ENCODE measurements at places on chromosomes 1 and 21.
A peak's percentile ranks its signal among the peaks of the same experiment; 100 is the strongest.

- no peak for DNase-seq
These were observed 55.5 kb downstream of the PLA2G4A start for GRCh38 chr1:186884251-186884650.

DNA sequence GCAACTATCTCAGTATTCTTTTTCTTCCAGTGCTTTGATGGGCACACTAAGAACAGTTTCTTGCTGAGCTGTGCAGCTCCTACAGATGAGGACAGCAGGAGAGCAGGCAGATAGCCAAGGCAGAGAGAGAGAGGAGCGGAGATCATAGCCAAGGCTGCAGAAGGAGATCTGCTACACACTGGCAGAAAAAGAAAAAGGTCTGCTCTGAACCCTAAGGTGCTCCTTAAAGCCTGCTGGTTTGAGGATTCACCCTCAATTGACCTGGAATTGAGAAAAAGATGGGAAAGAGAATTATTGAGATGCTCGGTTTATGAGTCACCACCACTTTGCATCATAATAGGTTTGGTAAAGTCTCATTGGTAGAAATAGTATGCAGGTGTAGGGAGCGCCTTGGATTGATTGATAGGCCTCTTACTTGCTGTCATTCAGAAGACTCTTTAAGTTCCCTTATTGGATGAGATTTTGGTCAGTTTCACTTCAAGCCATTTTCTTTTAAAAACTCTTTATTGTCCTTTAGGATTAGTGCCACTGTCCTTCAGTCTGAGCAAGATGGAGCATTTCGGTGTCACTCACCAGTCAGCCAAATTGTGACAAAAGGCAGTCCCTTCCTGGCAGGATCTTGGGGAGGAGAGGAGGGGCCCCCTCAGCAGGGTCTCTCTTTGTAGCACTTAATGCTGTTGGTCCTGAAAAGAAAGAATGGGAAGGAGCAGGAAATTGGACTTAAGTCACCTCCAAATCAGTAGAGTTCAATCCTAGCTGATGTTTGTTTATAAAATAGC, 685.0 kb downstream of the ADGRL2 start:
- peak; percentile 14 for DNase-seq

- DNase-seq: peak; percentile 3
These were observed 2.4 kb upstream of the KISS1 start for GRCh38 chr1:204198348-204199340.

DNA sequence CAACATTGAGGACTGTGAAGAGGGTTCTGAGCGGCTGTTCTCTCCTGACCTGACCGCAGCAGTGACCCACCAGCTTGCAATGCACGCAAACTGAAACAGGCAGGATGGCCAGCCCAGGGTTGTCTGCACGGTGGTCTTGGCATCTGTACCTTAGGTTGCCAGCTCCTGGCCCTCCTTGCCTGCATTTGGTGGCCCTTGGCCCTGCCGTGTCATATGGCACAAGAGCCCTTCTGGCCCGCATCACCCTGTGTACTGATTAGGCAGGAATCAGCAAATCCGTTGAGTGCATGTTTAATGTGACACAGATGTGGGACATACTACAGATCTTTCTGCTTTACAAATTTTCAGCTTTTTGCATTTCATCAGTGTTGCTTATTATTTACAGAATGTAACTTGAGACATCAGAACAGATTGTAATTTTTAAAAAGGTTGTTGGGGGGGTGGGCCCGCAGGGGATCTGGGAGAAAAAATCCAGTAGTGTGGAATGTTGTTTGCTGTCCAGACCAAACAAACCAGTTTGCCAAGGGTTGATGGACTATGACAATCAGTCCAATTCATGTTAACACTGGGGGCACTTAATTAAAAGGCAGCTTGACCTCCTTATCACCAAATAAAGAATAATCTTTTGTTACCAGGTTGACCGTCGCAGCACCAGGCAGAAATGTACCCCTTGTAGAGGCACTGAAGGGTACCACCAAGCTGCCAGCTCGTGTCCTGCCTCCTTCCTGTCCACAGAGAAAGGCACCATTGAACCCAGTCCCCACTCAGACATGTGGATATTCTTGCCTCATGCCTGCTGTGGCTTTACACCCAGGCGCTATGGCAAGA, 132.6 kb downstream of the DHRS3 start:
- DNase-seq: no peak

DNA sequence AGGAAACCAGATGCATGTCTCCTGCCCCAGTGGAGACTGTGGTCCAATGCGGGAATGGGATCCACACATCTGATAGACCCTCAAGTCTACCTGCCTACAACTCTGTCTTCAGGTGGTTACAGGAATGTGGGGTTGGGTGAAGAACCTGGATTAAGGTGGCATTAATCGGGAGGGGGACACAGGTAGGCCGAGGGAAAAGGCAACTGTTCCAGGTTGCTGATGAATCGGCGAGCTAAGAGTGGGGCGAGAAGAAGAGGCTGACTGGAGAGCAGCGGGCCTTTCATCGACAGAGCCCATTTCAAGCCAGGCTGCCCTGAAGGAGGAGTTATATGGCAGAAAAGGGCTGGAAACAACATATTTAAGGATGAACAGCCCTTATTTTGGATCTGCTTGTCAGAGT, 836 bp downstream of the CD2 start:
- DNase-seq: no peak

GRCh38 chr1:5847013-5847659, 145.1 kb downstream of the NPHP4 start:
- DNase-seq: no peak

DNA sequence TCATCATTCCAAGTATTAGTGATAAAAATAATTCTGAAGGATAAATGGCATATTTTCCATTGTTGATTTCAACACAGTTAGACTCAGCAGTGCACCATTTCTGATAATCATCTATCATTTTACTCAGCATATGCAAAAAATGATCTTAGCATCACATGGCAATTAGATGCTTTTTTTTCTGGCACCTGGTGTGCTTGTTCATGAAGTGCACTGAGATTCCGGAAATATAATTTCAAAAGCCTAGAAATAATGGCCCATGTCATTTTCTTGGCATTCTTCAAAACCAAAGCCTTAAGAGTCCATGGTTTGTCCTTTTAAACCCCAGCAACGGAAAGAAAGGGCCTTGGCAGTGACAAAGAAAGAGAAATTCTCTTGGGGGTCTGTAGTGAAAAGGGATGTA, 278.8 kb downstream of the KIF26B start:
- DNase-seq: no peak

DNA sequence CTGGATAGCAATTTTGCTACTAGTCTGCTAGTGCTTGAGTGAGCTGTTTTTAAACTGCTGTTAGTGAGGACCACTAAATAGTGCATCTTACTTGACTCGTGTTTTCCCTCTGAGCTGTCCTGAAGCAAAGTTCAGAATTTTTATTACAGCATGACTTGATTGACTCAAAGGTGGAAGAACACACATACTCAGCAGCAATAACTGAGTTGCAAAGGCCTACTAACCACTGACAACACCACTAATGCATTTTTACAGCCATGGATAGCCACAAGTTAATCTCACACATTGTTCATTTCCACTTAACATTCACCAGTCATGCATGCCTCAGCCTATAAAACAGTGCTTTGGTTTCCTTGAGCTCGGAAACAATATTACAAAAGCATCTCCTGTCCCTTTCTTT, 148.7 kb downstream of the RUNX1 start:
- DNase-seq: no peak

GRCh38 chr21:41779659-41780058, 12.8 kb upstream of the RIPK4 start:
- DNase-seq: no peak

GRCh38 chr1:242411901-242412300, 112.6 kb downstream of the PLD5 start:
- no peak for DNase-seq

GRCh38 chr21:35338881-35339632, 290.0 kb upstream of the RUNX1 start:
- DNase-seq: no peak

- no peak for DNase-seq
These were observed 31.3 kb upstream of the RUNX3 start for GRCh38 chr1:24961334-24961733.

DNA sequence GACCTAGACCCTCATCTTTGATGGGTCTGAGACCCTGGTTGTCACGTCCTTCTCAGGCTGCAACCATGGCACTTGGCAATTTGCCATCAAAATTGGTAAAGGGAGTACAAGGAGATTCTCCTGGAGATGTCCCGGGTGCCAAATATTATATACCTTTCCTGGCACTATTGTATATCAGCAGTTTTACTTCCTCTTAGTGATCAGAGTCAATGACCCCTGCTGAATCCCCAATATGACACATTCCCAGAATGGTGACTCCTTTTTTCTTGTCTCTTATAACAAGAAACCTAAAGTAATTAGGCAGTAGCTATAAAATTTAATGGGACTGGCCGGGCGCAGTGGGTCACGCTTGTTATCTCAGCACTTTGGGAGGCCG, 39.6 kb upstream of the CDC42BPA start:
- DNase-seq: no peak

DNA sequence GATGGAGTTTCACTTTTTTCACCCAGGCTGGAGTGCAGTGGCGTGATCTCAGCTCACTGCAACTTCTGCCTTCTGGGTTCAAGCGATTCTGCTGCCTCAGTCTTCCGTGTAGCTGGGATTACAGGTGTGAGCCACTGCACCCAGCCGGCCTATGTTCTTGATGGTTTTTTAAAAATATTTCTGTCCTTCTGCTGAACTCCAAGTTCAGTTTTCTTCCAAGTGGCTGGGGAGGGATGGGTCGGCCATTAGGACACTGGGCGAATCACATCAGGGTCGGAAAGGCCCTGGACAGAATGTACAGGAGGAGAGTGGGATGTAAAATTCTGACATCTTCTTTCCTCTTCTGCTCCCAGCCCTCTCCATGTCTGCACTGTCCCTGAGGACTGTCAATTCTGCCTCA, 289.6 kb downstream of the PTPRU start:
- no peak for DNase-seq

GRCh38 chr1:62358665-62359373, 39.6 kb upstream of the KANK4 start:
- no peak for DNase-seq

GRCh38 chr1:203625628-203626019, 1.0 kb upstream of the ATP2B4 start:
- DNase-seq: peak; percentile 55

DNA sequence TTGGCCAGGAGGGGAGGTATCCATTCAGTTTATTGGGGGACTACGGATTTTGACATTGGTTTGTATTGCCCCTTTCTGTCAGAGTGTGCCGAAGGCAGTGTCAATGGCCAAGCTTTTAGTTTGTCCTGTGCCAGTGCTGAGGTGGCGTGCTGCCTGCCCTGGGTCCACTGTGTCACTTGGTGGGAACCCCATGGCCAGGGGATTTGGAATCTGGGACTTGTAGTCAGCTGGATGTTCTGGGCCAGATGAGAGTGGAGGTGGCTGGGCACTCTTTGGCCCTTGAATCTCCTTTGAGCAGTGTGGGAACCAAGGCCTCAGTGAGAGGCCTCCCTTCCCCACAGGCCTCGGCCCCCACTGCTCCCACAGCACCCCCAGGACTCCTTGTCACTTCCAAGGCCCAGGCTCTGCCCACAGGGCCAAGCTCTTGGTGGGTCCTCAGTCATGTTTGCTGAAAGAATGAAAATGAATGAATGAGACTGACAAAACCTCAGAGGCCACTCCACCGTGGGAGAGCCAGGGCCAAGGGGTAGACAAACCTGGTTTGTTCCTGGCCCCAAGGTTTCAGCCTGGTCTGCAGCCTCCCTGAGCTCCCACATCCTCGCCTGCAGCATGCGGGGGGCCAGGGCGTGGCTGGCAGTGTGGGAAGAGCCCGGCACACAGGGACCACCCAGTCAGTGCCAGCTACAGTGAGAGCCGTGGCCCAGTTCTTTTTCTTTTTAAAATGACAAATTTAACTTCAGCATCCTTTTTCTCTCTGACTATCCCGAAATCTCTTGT, 412.2 kb downstream of the MATN1 start:
- DNase-seq: no peak

DNA sequence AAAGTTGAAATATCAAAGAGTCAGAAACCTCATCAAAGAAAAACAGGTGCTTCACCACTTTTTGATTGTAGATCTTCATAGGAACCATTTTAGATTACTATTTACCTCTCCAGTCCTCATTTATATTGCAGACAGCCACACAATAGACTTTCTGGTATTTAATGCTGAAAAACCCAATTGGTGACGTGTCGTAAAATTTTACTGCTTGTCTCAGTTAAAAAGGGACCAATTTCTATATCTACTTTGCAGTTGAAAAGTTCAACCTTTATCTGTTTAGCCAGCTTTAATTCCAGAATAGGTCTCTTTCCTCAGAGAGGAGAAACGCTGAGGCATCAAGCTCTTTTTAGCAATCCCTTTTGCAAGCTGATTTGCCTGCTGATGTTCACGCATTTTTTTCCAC, 1722.4 kb downstream of the PLA2G4A start:
- no peak for DNase-seq

DNA sequence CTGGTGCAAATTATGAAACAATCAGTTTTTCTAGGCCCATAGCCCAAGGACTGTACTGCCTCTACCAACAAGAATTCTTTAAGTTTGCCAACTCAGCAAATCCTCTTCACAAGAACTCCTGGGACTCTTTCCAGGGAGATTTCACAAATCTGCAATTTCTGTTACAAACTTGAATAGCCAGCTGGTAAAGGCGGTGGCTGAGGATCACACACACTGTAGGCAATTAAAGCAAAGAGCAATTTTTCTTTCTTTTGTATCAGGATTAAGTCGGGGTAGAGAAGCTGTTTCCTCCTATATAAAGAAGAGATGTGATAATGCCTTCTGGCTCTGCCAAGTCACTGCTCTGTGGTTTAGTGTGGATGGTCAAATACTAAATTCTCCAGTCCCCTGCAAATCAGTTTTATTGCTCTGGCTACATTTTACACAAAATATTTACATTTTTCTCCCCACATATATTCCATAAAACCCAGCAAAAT, 1.7 kb downstream of the ALDH9A1 start:
- peak; percentile 48 for DNase-seq

All from body of pancreas (tissue), 4 donors.